NCI-H2029 treated with DMSO at 0.1 percent for 48 hours (cell line): ENCODE measurements at places on chromosomes 12 and 14.
A peak's percentile ranks its signal among the peaks of the same experiment; 100 is the strongest.

- DNase-seq, result no peak
These were observed 172.8 kb downstream of the ETV6 start for GRCh38 chr12:11822081-11822834.

- DNase-seq, result no peak
These were observed 21.0 kb upstream of the MDM2 start for GRCh38 chr12:68786929-68787328.

DNA sequence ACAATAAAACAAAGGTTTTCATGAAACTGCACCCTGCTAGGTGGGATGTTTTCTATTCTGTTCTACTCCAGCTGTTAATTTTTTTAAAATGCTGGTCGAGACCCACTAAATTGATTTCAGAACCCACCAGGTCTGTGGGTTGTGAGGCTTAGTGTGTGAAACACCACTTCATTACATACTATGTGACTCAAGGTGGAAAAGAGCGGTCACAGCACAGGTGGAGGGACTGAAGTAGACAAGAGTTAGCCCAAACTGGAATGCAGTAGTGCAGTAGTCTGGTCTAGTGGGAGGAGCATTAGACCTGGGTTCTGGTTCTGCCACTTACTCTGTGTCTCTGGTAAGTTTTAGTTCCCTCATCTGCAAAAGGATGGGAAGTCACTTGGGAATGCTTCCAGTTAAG, 12.2 kb downstream of the DDX55 start:
- no peak for DNase-seq

DNA sequence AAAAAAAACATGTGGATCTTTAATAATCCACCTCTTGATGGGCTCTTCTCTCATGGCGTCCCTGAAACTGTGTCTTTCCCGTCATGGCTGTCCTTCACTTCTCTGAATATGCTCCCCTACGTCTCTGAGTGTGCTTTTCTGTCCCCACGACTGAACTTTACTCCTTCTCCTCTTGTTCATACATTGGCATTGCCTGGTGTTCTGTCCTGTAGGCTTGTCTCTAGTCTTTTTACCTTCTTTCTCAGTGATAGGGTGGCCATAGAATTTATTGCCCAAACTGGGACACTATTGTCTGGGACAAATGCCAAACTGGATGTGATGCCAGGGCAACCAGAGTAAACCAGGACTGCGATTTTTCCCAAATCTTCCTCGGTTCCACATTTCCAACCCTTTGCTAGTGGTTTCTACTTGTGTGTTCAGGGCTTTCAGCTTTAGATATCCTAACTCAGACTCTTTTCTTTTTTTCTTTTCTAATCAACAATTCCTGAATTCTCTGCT, 202.2 kb downstream of the ATP23 start:
- no peak for DNase-seq

DNA sequence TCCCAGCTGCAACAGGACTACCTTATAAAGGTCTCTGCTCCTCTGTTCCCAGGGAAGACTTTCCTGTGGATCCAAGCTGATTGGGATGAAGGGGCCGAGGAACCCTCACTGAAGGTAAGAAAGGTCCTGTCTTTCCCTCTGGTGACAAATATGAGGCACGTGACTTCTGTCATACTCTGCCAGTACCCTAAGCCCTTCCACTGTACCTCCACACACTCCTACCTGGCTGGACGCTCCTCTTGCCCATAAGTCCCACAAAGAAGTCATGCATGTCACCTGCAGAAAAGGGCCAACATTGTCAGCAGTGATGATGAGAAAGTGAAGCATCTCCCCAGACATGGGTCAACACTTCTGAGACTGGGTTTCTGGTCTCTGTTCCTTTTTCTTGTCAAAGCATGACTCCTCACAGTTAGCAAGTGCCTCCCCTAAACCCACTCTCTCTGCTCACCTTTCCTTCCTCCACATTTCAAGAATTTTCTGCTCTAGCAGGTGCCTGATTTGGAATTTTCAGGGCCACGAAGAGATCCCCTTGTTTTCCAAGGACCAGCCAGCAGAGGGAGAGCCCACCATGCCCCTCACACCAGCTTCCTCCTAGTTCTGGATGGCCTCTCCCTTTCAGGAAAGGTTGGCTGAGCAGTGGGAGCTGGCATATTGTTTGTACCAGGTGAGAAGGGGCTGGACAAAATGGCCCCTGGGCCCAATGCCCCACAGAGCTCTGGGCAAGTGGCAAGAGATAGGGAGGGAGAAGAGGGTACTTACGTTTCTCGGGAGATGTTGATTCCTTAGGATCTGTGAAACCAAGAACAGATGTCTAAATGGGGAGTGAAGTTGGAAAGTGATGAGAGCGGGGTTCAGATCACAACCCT, 3.5 kb downstream of the TAC3 start:
- DNase-seq, result no peak

DNA sequence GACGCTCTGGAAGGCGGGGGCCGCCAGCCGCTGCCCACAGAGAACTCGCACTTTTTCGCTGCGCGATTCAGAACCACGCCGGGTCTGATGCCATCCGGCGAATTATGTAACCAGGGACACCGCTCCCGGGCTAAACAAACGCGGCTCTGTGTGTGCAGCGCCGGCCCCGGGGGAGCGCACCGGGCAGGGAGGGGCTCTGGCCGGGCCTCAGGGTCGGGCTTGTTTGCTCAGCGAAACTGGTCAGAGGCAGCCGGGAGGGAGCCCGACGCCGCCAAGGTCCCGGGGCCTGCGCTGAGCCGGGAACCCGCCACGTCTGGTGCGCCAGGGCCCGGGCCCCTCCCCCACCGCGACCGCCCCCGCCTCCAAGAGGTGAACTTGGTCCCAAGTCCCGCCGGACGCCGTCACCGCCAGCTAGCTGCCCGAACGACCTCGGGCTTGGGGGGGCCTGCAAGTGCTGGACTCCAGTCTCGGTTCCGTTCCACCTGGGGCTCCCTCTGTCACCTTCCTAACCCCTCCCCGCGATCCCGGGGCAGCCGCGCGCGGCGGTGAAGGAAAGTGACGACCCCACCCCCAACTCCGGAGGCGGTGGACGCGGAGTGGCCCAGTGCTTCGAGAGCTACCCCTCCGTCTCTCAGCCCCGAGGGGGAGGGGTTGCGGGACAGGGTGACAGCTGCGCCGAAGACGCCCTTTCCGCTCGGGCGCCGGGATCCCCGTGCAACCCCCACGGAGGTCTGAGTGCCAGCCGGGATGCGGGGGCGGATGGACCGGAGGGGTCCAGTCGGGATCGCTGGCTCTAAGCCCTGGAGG, 848 bp downstream of the CTDSP2 start:
- peak; percentile 23 for DNase-seq

- DNase-seq, result no peak
These were observed 650 bp downstream of the GALC start for GRCh38 chr14:87992346-87992717.

DNA sequence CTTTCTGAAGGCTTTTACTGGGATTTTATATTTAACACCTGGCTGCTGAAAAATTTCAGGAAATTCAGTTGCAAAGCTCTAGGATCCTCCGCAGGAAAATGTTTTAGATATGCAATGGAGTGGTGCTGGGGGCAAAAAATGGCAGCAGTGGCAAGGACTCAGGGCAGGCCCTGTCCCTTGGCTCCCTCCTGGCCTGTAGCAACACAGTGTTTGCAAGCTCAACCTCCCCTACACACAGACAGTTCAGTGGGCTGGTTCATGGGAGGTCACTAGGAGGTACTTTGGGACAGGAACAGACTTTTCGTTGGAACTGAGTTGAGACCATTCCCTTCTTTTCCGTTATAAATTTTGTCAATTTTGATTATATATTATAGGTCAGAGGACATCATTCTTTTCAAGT, 270.4 kb downstream of the ADAMTS20 start:
- DNase-seq, result no peak

DNA sequence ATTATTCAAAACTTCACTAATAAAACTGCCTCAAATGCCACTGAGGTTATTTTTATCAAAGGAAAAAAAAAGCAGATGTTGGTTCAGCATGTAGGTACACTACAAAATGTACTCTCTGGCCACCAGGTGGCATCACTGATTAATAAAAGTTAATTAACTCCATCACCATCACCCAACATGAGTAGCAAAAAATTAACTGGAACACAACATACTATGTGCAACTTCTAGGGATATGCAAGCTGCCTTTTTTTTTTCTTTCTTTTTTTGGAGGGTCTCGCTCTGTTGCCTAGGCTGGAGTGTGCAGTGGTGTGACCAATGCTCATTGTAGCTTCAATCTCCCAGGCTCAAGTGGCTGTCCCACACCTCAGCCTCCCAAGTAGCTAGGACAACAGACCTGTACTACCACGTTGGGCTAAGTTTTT, 43.8 kb upstream of the NR2C1 start:
- DNase-seq, result peak; percentile 44

GRCh38 chr14:54478636-54479215, 10.1 kb downstream of the GMFB start:
- no peak for DNase-seq

- DNase-seq, result no peak
These were observed 248.1 kb upstream of the SOX5 start for GRCh38 chr12:24197532-24197931.

- DNase-seq, result no peak
These were observed 1.1 kb upstream of the TM9SF1 start for GRCh38 chr14:24196071-24197055.

- DNase-seq, result peak; percentile 96
These were observed 324.5 kb downstream of the NUAK1 start for GRCh38 chr12:105814283-105814682.

DNA sequence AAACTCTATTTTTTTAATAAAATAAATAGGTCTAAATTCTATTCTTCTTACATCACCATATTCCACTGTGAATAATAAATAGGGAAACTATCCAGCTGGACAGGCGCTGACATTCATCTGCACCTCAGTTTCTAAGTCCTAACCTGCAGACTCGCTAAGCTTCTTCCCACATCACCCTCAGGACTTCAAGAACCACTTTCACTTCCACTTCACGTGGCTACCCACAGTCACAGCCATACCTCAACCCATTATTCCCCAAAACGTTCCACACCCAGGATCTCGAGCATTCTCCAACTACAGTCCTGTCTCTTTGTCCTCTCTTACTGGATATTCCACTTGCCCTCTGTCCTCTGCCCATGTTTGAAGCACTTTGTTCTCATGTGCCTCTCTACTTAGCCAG, 71.1 kb downstream of the C2CD5 start:
- DNase-seq, result no peak

GRCh38 chr12:55929306-55929791, 1.6 kb upstream of the DGKA start:
- no peak for DNase-seq
